ENCODE measurements at places on chromosomes 1 and 21.

DNA sequence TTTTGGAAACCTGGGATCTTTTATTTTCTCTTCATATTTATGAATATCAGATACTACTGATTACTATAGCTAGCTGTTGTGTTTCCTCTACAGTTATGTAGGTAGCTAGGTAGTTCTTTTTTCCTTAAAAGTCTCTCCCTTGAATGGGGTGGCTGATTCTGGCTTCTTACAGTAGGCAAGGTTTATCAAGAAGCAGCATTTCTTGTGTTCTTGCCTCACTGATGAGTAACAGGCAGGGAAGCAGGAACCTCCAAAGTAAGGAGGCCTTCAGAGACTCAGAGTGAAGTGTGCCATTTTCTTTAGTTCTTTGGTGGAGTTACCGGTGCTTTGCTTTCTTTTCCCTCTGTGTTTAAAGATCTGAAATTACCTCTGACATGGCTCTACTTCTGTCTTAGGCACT, 56.0 kb downstream of the ZMYM4 start:
- DNase-seq: no peak

DNA sequence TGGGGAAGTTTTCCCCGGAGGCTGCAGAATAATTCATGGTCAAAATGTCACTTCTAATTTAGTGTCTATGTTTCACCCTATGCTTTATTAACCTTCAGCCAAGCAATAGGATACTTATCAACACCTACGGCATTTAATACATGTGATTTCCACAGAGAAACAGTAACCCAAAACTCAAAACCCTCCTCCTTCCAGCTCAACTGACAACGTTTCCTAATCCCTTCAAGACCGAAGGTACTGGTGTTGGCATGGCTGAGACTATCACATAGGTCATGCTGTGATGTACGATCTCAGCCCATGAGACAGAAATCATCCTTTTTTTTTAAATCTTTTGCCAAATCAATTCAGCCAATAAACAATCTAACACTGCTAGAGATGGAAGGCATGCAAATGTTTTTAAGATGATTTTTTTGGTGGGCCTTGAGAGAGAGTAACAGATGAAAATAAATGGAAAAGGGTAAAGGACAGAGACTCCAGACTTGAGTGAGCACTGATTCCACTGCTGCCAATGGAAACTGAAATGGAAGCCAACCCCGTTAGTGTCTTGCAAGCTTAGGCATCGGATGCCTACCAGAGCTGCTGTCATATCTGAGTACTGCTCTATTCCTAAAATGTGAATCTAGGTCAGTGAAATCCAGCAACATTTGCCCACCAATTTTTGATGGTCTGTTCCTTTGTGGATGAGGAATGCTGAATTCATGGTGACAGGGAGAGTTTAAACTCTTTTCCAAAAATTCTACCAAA, 63.4 kb upstream of the BCL10 start:
- DNase-seq: no peak

DNA sequence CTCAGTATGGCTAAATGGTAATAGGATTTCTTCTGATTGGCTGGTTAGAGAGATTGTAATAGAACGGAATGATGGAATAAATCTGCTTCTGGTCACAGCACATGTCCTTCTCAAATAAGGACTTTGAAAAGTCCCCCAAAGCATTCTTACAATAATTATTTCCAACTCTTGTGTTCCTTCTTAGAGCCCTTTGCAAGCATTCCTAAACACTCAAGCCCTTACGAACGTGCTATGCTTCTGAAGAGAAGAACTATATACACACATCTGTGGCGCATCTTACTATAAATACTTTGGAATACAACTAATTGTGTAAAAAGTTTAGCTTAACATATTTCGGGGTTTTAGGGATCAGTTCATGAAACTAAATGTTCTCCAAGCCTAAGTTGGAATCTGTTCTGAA, 25.6 kb downstream of the CLIC4 start:
- DNase-seq: peak; percentile 56

GRCh38 chr1:243269461-243269801, 13.6 kb downstream of the SDCCAG8 start:
- no peak for DNase-seq

DNA sequence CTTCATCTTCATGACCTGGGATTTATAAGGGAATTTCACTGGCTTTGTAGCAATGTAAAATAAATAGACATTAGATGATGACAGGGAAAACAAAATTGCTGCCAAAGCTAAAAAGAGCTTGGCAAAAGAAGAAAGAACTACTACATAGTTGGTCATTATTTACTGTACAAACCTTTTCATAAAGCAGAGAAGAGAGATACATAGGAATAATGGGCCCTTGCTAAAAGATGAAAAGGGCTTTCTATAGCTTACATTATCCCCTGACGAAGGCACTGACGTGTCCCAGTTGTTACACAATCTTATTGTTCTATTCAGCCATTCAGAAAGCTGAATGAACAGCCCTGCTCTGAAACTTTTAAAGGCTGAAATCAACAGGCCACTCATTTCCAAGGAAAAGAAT, 57.1 kb downstream of the ZC3H11B start:
- DNase-seq: no peak

- DNase-seq: no peak
Measured at GRCh38 chr21:33201956-33202355, 27.8 kb upstream of the IFNAR2 start.

DNA sequence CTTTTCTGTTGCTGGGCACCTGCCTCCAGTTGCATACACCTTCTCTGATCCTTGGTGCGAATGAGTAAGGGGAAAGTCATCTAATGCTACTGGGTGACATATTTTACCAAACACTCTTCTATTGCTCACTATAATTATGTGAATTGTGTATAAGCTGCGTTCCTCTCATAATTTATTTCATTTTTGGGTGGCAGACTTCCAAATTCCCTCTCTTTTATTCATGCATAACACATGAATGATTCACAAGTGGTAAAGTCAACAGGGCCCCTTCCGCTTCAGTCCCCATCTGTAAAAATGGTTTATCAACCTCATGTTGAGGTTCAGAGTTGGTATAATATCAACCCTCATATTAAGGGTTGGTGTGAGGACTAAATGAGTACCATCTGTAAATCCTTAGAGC, 3.2 kb upstream of the QSOX1 start:
- peak; percentile 84 for DNase-seq

GRCh38 chr1:46699666-46700065, 19.2 kb downstream of the EFCAB14 start:
- no peak for DNase-seq

DNA sequence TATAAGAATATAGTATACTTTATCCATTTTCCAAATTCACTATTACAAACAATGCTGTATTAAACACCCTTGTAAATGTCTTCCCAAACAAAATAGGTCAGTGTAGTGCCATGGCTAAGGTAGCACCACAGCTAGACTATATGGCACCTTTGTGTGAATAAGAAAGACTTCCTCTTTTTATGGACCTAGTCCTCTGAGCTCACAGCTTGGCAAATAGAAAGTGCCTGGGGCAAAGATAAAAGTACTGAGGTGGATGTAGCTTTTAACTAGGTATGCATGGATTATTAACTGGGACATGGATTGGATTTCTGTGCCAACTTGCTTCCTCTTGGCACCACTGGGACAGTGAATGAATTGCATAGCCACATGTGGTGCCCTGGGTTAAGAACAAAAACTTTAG, 25.0 kb downstream of the HRNR start:
- no peak for DNase-seq

DNA sequence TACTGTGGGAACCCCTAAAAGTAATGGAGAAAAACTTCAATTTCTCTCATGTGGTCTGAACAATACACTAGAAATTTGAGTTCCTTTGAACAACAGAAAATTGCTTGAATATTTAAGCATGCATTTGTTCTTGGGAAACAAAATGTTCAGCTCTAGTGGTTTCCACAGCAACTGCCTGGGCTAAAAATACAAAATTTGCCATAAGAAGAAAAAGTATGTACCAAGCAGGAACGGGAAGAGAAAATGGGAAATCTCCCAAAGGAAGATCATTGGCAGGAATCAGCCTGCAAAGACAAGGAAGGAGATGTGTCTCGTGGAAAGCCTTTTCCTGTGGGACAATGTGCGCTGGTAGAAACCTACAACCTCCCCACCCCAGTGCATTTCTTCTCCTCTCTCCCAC, 119.0 kb upstream of the DPT start:
- no peak for DNase-seq

GRCh38 chr1:151501474-151501873, 9.7 kb upstream of the CGN start:
- no peak for DNase-seq

GRCh38 chr1:182650678-182651338, 33.6 kb downstream of the RGS8 start:
- no peak for DNase-seq

DNA sequence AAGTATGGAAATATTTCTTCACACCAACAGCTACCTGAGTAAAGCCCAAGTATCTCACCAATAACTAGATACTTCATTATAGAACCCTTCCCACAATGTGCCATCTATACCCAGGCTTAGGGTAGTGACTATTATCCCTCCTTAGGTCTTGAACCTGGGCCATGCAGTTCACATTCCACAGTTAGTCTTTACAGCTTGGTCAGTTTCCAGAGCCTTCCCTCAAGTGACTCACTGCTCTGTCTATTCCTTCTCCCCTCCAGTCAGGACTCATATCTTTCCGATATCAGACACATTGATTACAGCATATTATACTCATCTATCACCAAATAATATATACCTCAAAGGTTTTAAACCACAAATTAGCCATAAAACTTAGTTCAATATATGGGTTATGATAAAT, 23.6 kb downstream of the VAMP4 start:
- DNase-seq: no peak

DNA sequence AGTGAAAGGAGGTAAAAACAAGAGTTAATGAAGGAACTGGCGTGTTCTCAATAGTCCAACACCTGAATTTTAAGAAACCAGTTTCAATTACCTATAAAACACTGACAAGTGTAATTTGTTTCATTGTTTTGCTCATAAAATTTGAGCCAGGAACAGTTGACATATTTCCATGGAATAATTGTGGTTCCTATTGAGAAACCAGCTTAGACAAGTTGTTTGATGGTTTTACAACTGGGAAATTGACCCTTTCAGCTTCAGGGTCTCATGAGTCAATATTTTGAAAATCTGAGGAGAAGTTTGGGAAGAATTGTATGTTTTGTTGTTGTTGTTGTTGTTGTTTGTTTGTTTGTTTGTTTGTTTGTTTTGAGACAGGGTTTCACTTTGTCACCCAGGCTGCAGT, 69.1 kb upstream of the GADD45A start:
- DNase-seq: no peak

GRCh38 chr1:116982319-116983004, 19.1 kb upstream of the CD101 start:
- DNase-seq: no peak

DNA sequence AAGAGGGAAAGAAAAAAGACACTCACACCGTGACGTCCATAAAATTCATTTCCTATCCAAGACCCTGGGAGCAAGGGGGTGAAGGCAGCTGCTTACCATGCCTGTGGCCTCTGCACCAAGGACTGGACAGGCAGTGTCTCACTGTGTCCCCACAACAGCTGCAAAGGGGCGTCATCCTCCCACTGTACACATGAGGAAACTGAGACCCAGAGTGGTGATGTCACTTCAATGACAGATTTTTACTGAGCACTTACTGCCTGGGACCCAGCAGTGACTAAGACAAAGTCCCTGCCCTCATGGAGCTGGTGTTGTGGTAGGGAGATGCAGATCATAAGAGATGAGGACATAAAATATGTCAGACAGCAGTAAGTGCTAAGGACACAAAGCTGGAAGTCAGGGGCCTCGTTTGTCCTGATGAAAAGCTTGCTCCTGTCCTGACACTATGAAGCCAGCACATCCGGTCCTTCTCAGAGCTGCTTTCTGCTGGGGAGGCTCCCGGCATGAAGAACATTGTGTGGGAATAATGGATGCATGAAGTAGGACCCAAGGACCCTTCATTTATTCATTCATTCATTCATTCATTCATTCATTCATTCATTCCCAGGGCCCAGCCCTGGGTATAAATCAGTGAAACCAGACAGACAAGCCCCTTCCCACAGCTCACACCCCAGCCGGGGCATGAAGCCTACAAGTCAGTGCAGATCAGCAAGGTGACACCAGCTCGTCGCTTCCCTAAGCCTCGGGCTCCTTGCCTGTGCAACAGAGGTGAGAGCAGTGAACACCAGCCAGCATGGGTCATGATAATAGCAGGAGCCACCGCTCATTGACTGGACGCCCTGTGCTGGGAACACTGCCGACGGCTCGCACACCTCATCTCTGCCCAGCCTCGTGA, 473.7 kb downstream of the MATN1 start:
- DNase-seq: no peak

DNA sequence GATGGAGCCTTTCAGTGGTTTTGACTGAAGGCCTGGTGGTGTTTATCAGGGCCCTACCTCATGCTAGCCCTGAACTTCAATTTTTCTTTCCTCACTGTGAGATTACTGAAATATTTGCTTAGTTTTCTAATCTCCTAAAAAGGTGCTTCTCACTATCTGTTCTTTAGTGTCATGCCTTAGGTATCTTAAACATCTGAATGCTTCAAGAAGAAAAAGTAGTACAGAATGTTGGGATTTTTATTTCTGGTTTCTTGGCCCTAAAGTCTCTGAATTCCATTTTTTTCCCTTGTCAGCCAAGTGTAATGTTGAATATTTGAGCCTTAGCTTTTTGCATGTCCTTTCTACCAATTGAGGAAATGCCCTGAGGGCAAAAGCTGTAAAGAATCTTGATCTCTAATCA, 47.9 kb upstream of the PRKACB start:
- no peak for DNase-seq

DNA sequence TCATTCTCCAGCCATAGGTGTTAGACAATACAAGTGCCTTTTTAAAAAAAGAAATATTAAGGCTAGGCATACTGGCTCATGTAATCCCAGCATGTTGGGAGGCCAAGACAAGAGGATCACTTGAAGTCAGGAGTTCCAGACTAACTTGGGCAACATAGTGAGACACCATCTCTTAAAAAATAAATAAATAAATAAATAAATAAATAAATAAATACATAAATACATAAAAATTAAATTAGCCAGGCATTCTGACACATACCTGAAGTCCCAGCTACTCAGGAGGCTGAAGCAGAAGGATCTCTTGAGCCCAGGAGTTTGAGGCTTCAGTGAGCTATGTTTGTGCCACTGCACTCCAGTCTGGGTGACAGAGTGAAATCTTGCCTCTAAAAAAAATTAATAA, 85.8 kb upstream of the ATP1B1 start:
- no peak for DNase-seq

Measured in fibroblast of skin of left quadriceps (primary cell).